ENCODE measurements at places on chromosomes 16 and 17.
A peak's percentile ranks its signal among the peaks of the same experiment; 100 is the strongest.

DNA sequence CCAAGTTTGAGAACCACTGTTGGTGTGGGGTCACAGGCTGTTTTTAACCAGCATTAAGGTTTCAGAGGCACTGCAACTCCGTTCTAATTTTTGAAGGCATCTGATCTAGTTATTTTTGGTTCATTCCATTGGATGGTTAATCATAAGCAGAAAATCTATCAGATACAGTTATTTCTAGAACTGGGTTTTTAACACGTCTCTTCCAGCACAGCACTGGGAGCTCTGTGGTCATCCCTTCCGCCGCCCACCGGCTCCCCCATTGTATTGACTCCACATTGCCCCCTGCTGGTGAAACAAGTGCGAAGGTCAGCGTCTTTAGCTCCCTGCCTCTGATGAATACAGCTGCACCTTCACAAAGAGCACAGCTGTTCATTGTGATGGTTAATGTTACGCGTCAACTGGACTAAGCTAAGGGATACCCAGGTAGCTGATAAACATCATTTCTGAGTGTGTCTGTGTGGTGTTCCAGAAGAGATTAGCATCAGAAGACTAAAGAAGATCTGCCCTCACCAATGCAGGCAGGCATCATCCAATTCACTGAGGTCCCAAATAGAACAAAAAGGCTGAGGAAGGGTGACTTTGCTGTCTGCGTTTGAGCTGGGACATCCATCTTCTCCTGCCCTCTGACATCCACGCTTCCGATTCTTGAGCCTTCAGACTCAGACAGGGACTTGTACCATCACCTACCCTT, 8.5 kb downstream of the CCL18 start:
- no peak for DNase-seq

DNA sequence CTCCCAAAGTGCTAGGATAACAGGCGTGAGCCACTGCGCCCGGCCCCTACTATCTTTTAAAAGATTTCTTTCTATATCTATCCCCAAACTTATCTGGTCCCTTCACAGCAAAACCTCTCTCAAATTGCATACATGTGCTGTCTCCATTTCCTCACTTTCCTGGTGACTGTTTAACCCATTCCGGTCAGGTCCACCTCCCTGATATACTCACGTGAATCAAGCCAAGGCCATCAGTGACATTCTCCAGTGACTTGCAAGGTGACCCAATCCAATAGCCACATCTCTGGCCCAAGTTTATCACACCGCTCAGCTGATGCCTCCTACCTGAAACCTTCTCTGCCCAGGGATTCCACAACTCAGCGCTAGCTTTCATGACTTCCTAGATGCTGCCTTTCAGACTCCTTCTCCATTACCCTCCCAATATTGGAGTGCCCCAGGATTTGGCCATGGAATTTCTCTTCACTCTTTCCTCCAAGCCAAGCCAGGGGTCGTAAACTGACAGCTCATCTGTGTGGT, 1.4 kb upstream of the CTCF start:
- DNase-seq: no peak

- no peak for DNase-seq
Measured at GRCh38 chr17:79465011-79465680, 145.7 kb downstream of the RBFOX3 start.

DNA sequence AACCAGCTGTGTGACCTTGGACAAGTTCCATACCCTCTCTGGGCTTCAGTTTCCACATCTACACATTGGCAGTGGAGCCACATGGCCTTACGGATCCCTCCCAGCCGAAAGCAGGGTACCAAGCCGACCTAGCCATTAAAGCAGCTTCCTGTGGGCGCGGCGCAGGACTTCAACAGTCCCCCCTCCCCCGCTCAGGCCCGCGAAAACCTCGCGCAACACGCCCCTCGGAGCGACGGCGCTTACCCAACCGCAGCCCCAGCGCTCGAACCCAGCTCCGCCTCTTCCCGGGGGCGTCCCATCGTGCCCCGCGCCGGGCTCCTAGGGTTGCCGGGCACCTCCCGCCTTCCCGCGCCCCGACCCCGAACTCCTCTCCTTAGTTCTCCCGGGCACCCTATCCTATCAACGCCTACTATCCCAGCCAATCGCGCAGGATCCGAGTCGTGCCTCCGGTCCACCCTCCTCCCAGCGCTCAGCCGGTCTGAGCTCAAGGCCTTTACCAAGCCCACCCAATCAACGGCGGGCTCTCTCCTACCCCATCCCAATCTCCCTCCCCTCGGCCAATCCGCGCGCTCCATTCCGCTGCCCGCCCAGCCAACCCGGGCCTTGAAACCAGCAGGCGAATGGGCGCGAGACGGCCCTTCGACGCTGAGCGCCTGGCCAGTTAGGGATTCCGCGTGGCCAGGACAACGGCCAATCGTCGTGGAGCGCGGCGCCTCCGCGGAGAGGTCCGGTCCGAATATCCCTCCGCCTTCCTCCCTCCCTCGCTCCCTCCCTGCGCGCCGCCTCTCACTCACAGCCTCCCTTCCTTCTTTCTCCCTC, at the start of gene KPNB1:
Gene KPNB1, plus strand, starts transcription at position 767 of the 819 bp plus-strand sequence. CDS start 326 bp downstream, outside the sequence.
- peak; percentile 99 for DNase-seq

DNA sequence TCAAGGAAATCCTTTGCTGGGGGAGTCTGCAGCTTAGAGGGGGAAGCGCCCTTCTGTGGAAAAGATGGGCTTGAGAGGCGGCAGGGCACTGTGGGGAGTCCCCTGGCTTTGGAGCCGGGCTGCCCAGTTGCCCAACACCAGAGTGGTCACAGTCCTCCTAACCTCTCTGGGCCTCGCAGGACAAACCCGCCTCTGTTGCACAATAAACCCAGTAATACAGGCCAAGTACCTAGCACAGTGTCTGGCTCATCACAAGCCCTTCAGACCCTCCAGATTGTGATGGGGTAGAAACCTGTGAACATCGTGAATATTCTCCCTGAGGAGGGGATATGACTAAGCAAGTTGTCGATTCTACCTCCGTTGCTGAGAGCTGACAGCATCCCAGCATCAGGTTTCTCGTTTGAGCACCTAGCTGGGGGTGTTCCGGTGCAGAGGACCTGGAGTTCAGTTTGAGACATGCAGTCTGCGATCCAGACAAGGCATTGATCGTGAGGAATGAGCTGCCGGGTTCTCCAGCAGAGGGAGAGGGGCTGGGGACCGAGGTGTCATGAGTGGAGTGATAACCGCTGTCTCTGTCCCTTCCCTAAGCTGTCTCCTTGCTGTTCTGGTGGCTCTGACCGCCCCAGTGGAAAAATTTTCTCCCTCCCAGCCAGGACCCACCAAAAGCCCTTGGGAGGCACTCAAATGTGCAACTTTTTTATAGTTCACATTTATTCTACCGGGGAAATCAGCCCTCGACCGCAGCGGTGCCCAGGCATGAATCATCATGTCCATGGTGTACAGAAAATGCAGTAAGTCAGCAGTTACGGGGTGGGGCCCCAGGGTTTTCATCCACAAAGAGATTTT, 161.9 kb downstream of the WSCD1 start:
- no peak for DNase-seq

- no peak for DNase-seq
Measured at GRCh38 chr17:34692920-34693319, 113.5 kb downstream of the TMEM132E start.

- no peak for DNase-seq
Measured at GRCh38 chr16:86887416-86887815, 309.1 kb downstream of the FOXL1 start.

DNA sequence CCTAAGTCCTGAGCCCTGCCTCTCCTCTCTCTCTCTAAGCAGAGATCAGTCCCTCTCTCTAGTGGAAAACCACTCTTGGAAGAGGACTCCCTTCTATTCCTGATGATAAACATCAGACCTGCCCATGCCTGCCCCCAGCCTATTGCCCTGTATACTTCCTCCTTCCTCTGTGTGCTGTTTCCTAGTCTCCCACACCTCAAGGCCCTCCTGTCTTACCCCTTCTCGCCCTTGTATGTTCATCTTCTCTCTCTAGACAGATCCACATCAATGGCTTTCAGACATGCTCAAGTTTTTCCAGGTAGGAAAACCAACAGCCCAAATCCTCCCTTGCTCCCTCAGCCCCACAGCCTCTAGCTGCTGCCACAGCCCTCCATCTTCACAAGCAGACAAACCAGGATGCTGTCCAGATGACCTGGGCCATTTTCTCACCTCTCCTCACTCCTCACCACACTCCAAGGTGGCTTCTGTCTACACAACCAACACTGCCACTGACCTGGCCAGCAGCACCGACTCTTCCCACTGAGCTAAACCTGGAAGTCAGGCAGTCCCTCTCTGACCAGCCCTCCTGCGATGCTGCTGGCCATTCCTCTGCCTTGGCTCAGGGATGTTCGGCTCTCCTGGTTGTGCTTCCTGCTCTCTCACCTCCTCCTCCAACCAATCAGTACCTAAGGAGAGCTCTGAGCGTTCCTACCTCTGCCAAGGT, 36.3 kb downstream of the MARF1 start:
- DNase-seq: no peak

DNA sequence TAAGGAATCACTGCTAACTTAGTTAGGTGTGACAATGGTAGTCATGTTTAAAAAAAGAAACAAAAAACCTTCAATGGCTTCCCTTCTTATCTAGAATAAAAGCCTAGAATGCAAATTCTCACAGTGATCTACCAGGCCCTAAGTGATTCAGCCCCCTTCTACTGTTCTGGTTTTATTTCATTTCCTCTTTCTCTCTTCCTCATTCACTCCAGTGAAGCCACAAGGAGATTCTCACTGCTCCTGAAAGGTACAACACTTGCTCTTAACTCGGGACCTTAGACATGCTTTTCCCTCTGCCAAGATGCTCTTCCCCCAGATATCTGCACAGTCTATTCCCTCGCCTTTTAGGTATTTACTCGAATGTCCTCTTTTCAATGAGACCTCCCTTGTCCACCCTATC, 3.7 kb downstream of the PIGS start:
- no peak for DNase-seq

GRCh38 chr17:36016555-36016954, 1.2 kb downstream of the CCL23 start:
- DNase-seq: no peak

- DNase-seq: no peak
Measured at GRCh38 chr16:81873206-81873605, 94.1 kb downstream of the PLCG2 start.

DNA sequence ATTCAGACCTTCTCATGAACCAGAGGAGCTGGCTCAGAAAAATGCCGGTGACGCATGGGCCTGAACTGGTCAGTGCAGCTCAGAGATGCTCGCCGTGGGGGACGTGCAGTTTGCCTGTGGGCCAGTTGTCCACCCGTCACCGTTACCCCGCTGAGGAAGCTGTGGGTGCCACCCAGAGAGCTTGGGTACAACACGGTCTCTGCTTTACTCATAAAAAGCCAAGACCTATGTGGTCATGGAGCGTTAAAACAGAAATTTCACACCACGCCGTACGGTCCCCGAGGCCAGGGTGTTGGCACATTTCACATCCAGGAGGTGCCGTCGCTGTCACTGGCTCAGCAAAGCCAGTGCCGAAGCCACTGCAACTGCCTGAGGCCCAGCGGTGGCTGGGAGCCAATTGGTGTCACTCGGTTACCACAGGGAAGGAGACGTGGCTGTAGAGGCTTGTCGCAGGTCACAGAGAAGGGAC, 120.9 kb downstream of the METRNL start:
- peak; percentile 45 for DNase-seq

GRCh38 chr17:6098050-6098822, 28.1 kb downstream of the WSCD1 start:
- DNase-seq: no peak

DNA sequence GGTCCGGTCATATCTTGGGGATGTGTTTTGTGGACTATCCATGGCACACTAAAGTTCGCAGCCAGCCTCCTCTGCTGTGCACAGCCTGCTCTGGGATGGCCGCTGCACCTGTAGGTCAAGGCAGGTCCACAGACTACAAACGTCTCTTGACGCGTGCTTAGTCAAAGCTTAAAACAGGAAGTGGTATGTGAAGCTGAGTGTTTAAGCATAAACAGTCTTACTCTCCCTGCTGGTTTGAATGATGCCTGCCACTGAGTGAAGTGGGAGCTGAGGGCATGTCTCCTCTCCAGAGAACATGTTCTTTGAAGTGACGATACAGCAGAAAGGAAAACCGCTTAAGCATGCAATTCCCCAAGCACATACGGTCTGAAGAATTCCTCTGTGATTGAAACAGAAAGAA, 365.6 kb downstream of the SLC39A11 start:
- no peak for DNase-seq

DNA sequence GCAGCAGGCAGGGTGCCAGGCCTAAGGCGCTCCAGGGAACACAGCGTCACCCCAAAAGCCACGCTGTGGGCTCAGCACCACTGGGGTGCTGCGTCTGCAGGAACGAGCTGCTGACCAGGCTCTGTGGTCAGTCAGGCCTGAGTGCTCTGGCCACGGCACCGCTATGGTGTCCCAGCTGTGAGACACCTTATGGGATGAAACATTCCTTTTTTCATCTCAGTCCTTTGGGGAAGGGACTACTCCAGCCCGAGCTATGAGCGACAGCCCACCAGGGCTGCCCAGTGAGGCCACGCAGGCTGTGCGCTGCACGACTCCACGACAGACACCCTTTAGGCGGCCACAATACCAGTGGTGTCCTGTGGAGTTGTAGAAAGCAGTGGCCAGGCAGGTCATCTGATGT, 11.1 kb downstream of the MGAT5B start:
- no peak for DNase-seq

GRCh38 chr17:63356337-63356757, 89.8 kb downstream of the CYB561 start:
- peak; percentile 9 for DNase-seq

DNA sequence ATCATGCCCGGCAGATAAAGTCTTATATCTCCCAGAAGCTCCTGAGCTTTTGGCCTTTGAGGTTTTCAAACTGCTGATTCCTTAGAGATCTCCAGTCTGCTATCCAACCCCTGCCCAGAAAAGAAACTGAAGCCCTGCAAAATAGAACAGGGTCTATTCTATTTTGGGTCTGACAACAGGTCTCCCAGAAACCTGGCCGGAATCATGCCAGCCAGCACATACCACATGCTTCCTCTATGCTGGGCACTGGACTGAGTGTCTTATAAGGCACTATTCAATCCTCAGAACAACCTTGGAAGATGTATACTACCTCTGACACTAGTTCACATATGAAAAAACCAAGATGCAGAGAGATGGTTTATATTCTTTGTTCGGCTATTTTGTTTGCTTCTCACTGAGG, 21.3 kb upstream of the GFOD2 start:
- no peak for DNase-seq

GRCh38 chr16:46961373-46962353, 11.8 kb downstream of the DNAJA2 start:
- DNase-seq: no peak

Data from thoracic aorta (tissue), 2 donors.